Mesendoderm (in vitro differentiated cells): ENCODE measurements at places on chromosomes 4 and X.
A peak's percentile ranks its signal among the peaks of the same experiment; 100 is the strongest.

DNA sequence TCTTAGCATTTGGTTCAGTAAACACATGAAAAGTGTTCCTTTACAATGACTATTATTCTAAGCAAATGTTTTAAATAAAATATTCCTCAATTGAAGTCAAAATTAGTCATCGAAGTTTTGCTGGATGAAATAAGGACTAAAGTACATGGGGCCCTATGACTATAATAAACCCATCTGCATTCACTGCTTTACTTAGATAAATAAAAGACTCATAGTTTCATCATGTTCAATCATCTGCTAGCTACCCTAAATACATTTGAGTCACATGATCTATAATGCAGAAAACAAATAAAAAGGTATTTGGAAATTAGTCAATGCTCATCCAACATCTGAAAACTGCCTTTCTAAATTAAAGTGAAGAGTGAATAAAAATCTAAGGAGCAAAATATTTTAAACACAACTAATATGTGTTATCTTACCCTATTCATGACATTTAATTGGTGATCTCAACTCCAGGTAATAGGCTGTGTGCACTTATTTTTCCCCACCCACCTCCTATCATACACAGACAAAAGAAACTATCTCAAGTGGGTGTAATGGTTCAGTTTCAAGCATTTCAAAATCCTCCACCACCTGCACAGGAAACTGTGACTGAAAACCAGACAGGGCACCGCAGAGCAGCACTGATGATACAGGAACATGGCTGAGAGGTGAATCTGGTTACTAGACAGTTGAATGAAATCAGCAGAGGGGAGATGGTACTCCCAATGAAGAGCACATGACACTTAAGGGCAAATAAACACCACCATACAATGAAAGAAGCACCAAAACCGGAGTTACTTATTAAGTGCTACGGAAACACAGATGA, 78.6 kb downstream of the CAMK2D start:
- DNase-seq = no peak
- no peak overlapping the region for H3K27ac ChIP-seq
- H3K36me3 ChIP-seq = no peaks in the 10 kb centered on the region
- H3K27me3 ChIP-seq = no peaks in the 10 kb centered on the region
- H3K4me3 ChIP-seq = no peak overlapping the region
- no peaks in the 10 kb centered on the region for H3K4me1 ChIP-seq

- no peaks in the 10 kb centered on the region for H3K27me3 ChIP-seq
- no peak overlapping the region for H3K27ac ChIP-seq
- DNase-seq = no peak
- H3K4me1 ChIP-seq = no peaks in the 10 kb centered on the region
- no peak overlapping the region for H3K4me3 ChIP-seq
Measured at GRCh38 chrX:134287346-134287745, 50.4 kb downstream of the CCDC160 start.

- H3K36me3 ChIP-seq = no peaks in the 10 kb centered on the region
- no peak overlapping the region for H3K4me3 ChIP-seq
- H3K27ac ChIP-seq = no peak overlapping the region
- peak; percentile 46 for DNase-seq
- no peaks in the 10 kb centered on the region for H3K27me3 ChIP-seq
Measured at GRCh38 chrX:8010105-8010504, 82.9 kb upstream of the PNPLA4 start.

DNA sequence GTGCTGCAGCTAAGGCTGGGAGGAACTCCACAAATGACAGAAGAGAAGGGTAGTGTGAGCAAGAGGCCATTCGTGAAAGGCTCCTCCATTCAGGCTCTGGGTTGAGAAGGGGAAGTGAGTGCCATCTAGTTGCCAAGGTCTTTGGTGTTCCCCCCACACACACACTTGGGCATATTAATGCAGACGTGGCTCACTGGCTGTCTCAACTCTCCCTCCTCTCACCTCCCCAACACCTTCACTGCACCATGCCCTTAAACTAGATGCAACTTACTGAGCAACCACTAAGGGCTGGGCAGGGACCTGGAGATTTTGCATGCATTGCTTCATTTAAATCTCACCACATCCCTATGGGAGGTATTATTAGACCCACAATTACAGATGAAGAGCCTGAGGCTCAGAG, 8.7 kb downstream of the CLRN2 start:
- H3K4me1 ChIP-seq = no peaks in the 10 kb centered on the region
- no peaks in the 10 kb centered on the region for H3K27me3 ChIP-seq
- no peak for DNase-seq
- H3K27ac ChIP-seq = no peak overlapping the region
- H3K36me3 ChIP-seq = no peaks in the 10 kb centered on the region
- H3K4me3 ChIP-seq = no peak overlapping the region

DNA sequence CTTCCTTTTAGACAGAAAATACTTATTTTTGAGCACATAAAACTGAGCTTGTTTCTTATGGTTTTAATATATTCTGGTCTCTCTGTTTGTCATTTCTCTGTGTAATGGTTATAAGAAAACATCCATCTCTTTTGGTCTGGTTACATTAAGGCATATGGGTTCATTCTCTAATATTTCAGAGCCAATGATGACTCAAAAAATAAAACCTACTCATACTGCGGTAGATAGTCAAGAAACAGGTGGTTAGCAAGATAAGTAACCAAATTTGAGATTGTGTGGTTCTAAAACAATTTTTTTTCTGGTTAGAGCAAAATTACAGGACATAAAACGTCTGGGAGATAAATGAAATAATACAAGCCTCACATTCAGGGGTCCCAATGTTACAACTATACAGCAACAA, 654.5 kb downstream of the STIM2 start:
- no peaks in the 10 kb centered on the region for H3K27me3 ChIP-seq
- DNase-seq = no peak
- H3K4me1 ChIP-seq = no peaks in the 10 kb centered on the region
- no peaks in the 10 kb centered on the region for H3K36me3 ChIP-seq
- H3K4me3 ChIP-seq = no peak overlapping the region

- H3K4me1 ChIP-seq = no peaks in the 10 kb centered on the region
- no peaks in the 10 kb centered on the region for H3K36me3 ChIP-seq
- H3K4me3 ChIP-seq = no peak overlapping the region
- H3K27ac ChIP-seq = no peak overlapping the region
- peak; percentile 67 for DNase-seq
- no peaks in the 10 kb centered on the region for H3K27me3 ChIP-seq
Measured at GRCh38 chr4:76748649-76749048, 149.3 kb downstream of the SOWAHB start.

GRCh38 chr4:173261052-173261451, 73.1 kb downstream of the HMGB2 start:
- H3K4me3 ChIP-seq = no peak overlapping the region
- H3K4me1 ChIP-seq = no peaks in the 10 kb centered on the region
- no peaks in the 10 kb centered on the region for H3K27me3 ChIP-seq
- no peak overlapping the region for H3K27ac ChIP-seq
- no peak for DNase-seq

- H3K27ac ChIP-seq = no peak overlapping the region
- no peaks in the 10 kb centered on the region for H3K4me1 ChIP-seq
- H3K4me3 ChIP-seq = no peak overlapping the region
- no peaks in the 10 kb centered on the region for H3K36me3 ChIP-seq
Measured at GRCh38 chr4:19437008-19437407, 814.7 kb upstream of the SLIT2 start.

DNA sequence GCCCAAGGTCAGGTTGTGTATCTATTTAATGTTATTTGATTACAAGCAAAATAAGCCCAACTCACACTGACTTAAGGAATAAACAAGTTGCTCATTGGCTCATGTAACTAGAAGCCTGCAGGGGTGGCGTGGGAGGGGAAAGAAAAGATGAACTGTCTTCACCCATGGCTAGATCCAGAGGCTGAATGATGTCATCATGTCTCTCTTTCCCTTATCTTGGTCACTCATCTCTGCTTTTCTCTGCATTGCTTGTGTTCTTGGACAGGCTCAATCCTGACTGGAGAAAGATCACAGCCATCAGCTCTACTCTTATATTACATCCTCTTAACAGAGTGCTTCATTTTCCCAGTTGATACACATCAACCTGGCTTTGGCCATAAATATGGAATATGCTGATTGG, 290.0 kb upstream of the DIAPH2 start:
- H3K36me3 ChIP-seq = no peaks in the 10 kb centered on the region
- peak; percentile 16 for DNase-seq
- H3K4me3 ChIP-seq = no peak overlapping the region
- no peaks in the 10 kb centered on the region for H3K27me3 ChIP-seq

- peaks cover 6% of the 10 kb centered on the region for H3K4me1 ChIP-seq
- no peak overlapping the region for H3K27ac ChIP-seq
- DNase-seq = no peak
- no peak overlapping the region for H3K4me3 ChIP-seq
- no peaks in the 10 kb centered on the region for H3K27me3 ChIP-seq
Measured at GRCh38 chr4:119833611-119834010, 205.0 kb upstream of the PDE5A start.

DNA sequence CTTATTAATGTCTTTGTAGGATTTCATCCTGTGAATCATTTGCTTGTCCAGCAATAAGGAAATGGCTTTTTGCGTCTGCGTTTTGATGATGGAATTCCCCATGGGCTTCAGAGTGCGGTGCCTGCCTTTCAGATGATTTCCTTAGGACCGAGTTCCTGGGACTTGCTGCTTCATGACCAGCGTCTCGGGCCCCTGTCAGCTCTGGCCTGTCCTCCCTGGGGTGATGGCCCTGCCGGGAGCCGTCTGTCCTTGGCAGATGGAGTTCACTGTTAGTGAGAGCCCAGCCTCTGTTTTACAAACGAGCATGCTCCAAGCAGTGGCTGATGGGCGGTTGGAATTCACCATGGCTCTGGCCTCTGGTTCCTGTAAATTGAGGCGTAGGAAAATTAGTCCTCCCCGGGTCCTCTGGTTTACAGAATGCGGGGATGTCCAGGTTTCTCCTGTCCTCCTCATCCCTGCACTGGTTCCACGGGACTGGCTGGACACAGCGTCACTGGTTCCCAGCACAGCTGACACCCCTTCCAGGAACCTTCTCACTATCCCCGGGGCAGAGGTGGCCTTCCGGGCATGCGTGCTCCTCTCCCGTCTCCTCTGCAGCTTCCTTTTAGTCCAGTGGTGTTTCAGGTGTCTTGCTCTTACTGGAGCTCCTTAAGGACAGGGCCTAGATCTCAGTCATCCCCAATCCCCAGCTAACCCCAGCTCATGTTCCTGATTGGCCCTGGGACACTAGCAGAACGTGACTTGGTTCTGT, 34.9 kb downstream of the TBC1D14 start:
- DNase-seq = no peak
- H3K27me3 ChIP-seq = no peaks in the 10 kb centered on the region
- no peak overlapping the region for H3K27ac ChIP-seq
- H3K4me3 ChIP-seq = no peak overlapping the region
- H3K36me3 ChIP-seq = no peaks in the 10 kb centered on the region
- H3K4me1 ChIP-seq = peaks cover 10% of the 10 kb centered on the region

DNA sequence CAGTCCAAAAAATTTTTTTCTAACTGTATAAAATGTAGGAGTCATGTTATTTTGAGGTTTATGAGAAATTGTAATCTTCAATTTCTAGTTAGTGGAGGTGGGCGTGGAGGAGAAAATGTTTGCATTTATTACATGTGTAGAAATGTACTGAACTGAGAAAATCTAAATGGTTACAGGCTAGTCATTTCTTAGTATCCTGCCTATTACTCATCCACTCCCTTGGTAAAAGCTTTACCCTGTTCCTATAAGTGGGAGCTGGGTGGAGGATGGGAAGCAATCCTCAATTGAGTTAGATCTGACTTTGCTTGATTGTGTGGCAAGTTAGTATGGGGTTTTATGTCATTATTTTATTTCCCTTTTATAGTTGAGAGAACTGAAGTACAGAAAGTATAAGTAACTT, 73.8 kb downstream of the POLA1 start:
- H3K4me3 ChIP-seq = no peak overlapping the region
- H3K27me3 ChIP-seq = no peaks in the 10 kb centered on the region
- H3K27ac ChIP-seq = no peak overlapping the region

DNA sequence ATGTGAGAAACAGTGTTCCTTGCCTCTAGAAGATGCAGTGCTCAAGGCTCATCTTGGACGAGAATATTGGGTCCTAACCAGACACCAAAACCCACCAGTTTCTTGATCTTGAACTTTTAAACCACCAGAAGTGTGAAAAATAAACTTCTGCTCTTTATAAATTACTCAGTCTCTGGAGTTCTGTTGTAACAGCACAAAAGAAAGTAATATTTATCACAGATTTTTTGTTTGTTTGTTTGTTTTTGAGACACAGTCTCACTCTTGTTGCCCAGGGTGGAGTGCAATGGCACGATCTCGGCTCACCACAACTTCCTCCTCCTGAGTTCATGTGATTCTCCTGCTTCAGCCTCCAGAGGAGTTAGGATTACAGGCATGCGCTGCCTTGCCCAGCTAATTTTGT, 371.1 kb upstream of the NDST4 start:
- H3K4me1 ChIP-seq = no peaks in the 10 kb centered on the region
- no peak overlapping the region for H3K27ac ChIP-seq
- DNase-seq = no peak
- H3K4me3 ChIP-seq = no peak overlapping the region
- H3K27me3 ChIP-seq = no peaks in the 10 kb centered on the region

GRCh38 chr4:55670695-55671094, 34.6 kb upstream of the NMU start:
- H3K36me3 ChIP-seq = no peaks in the 10 kb centered on the region
- no peaks in the 10 kb centered on the region for H3K27me3 ChIP-seq
- peaks cover 9% of the 10 kb centered on the region for H3K4me1 ChIP-seq
- no peak for DNase-seq
- H3K27ac ChIP-seq = no peak overlapping the region

- no peak for DNase-seq
- no peak overlapping the region for H3K27ac ChIP-seq
- H3K4me1 ChIP-seq = no peaks in the 10 kb centered on the region
- H3K27me3 ChIP-seq = no peaks in the 10 kb centered on the region
- no peaks in the 10 kb centered on the region for H3K36me3 ChIP-seq
Measured at GRCh38 chrX:115494161-115494560, 66.8 kb upstream of the PLS3 start.

- no peak for DNase-seq
- H3K27ac ChIP-seq = no peak overlapping the region
- no peaks in the 10 kb centered on the region for H3K36me3 ChIP-seq
- H3K27me3 ChIP-seq = no peaks in the 10 kb centered on the region
- H3K4me1 ChIP-seq = no peaks in the 10 kb centered on the region
- no peak overlapping the region for H3K4me3 ChIP-seq
Measured at GRCh38 chr4:65071564-65071963, 598.7 kb downstream of the EPHA5 start.

- no peaks in the 10 kb centered on the region for H3K4me1 ChIP-seq
- DNase-seq = no peak
- no peaks in the 10 kb centered on the region for H3K36me3 ChIP-seq
Measured at GRCh38 chrX:153638436-153639176, 8.4 kb upstream of the DUSP9 start.

DNA sequence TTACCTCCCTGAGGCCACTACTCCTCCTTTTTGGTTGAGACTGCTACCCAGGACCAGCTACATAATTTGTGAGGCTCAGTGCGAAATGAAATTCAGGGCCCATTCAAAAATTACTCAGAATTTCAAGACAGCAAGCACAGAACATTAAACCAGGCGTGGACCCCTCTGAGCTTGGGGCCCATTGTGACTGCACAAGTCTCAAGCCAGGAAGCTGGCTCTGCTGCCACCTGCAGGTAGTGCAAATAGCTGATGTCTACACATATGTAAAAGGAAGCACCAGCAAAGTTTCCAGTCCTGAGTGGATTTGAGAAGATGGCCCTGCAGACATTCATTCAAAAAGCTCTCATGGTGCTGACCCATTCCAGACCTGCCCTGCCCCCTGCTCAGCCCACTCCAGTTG, 213.4 kb upstream of the LNX1 start:
- DNase-seq = peak; percentile 53
- H3K4me1 ChIP-seq = no peaks in the 10 kb centered on the region
- H3K4me3 ChIP-seq = no peak overlapping the region
- H3K36me3 ChIP-seq = no peaks in the 10 kb centered on the region

GRCh38 chr4:25702848-25703247, 47.2 kb downstream of the SLC34A2 start:
- no peaks in the 10 kb centered on the region for H3K27me3 ChIP-seq
- H3K4me1 ChIP-seq = no peaks in the 10 kb centered on the region
- no peak overlapping the region for H3K4me3 ChIP-seq
